ENCODE measurements at places on chromosomes 16 and 17.

DNA sequence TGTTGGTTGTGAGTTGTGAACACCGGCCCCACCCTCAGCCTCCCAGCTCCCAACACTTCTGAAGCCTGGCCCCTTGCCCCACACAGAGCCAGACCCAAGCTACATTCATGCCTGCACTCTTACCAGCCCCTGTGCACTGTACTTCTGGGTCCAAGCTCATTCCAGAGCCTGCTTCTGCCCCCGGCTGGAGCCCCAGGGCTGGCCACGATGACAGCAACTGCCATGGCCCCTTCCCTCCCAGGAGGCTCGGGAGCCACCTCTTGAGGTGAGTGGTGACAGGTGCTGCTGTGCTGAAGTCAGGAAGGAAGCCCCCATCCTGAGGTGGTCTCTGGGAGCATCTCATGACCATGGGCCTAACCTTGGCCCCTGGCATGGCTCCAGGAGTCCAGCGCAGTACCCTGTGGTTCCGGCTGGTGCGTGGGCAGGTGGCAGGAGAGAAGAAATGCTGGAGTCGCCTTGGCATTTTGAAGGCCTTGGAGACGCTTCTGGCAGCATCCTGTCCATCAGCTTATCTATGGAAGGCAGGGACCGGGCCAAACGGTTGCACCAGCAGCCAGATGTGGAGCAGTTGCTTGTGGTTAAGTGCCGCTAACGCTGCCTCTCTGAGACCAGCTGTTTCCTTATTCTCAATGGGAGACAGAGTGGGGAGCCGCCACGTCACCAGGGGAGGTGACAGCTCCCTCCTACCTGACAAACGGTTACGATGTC, 3.9 kb upstream of the CDT1 start:
- no peak for DNase-seq

- no peak for DNase-seq
Measured at GRCh38 chr16:11389083-11389482, 43.8 kb downstream of the RMI2 start.

DNA sequence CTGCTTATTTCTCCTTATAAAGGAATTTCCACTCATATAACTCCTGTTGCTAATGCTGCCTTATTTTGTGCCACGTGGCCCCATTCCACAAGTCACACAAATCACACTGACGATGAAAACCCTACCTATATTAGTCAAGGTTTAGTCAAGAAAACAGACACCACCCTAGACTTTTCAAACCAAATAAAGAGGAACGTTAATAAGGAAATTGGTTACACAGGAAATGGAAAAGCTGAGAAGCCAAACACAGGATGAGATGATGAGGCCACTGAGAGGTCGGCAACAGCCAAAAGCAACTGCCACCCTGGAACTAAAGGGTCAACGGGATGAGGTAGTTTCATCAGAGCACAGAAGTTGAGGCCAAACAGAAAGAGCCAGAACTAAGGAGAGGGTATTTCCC, 47.3 kb upstream of the ALOX12 start:
- no peak for DNase-seq

DNA sequence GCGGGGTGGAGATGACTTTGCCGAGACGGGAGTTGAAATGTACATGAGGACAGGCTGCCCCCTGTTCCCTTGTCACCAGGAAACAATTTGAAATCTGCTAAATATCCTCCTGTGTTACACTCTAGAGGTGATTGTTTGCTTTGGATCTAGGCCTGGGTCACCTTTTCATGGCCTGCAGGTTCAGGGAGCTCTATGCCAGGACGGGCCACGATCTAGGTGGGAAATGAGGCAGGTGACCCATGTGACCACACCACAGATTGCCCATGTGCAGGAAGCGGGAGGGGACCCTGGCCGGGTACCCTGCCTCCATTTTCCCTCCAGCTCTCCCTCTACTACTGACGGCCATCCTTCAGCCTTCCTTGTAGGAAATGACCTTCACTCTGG, 43.4 kb downstream of the MEAK7 start:
- no peak for DNase-seq

- DNase-seq: no peak
Measured at GRCh38 chr17:68482576-68483041, 25.3 kb upstream of the WIPI1 start.
